GM10248 (cell line): ENCODE measurements at places on chromosomes 5 and 9.

DNA sequence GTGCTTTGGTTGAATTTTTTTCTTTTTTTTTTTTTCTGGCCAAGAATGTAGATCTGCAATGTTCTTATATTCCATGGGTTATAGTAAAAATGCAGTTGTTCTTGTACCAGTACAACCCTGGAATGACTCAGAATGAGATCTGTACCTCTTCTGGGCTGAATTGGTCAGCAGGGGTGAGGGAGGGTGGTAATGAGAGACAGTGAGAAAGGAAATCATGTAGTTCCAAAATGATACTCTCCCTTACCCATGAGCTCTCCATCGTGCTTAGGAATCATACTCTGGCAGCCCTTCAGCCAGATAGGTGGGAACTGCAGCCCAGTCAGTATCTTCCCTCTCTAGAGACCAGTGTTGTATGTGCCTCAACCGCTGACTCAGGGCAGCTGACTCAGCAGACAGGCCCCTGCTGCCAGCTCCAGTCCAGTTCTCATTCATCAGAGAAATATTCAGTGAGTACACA is 2.1 kb upstream of the GLIS3 start:
- no peak for DNase-seq

- no peak for DNase-seq
These were observed 33.3 kb downstream of the NKX2-5 start for GRCh38 chr5:173201636-173202265.

GRCh38 chr5:72066705-72067107 is 40.6 kb upstream of the MAP1B start:
- no peak for DNase-seq

GRCh38 chr5:67748165-67748690 is 467.3 kb upstream of the PIK3R1 start:
- DNase-seq: no peak

GRCh38 chr5:177349762-177350161 is 1.7 kb downstream of the LMAN2 start:
- no peak for DNase-seq

GRCh38 chr5:4230471-4230785 is 634.8 kb downstream of the IRX1 start:
- no peak for DNase-seq
